CD4-positive, alpha-beta T cell treated with Interleukin-6 at 100 ng/mL for 8 hours (primary cell): ENCODE measurements at places on chromosomes 3 and 15.

- no peak for DNase-seq
Observed at GRCh38 chr15:55132672-55133071, 64.1 kb downstream of the RSL24D1 start.

- DNase-seq: no peak
Observed at GRCh38 chr3:115518100-115518852, 105.0 kb upstream of the GAP43 start.

DNA sequence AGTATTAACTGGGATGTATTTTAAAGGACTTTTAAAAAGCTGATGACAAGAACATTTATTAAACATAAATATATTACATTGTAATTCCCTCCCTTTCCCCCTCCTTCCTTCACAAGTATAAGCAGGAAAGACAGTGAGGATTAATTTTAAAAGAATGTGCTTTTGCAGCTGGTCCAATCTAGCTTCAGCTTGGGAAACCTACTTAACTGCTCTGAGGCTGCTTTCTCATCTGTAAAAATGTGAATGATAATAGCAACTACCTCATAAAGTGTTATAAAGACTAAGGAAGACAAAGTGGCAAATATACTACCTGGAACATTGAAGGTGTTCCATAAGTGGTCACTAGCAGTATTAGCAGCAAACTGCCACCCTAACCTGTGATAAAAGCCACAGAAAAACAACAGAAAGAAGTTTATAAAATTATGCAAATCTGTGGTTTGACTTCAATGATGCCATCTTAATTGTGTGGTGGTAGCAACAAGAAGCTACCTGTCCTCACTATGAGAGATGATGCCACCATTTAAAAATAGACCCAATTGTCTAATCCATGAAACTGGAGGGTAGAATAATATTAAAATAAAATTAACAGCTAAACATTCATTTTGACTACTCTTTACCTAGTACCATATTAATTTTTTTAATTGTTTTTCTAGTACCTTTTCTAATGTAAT lies 20.0 kb downstream of the DHX36 start:
- no peak for DNase-seq

GRCh38 chr15:58583171-58583908 lies 151.5 kb downstream of the LIPC start:
- no peak for DNase-seq

DNA sequence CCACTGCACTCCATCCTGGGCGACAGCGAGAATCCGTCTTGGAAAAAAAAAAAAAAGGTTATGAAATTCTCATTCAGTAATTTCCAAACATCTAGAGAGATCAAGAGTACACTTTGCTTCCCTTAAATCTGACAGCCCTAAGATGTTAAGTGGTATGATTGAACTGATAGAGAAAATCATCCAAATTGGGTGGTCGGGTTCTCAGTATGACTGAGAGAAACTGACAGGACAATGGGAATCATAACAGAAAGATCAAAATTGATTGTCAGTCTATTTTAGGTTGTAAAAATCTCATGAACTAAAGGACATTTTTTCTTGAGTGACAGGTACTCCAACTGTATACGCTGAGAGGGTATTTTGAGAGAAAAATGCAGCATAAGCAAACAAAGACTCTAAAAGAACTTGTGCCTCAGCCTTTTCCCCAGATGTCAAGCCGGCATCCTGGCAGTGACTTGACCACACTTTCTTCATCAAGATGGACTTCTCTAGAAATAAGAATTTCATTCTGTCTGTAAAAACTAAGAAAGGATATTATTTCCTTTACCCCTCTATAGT lies 65.8 kb downstream of the MYO5A start:
- no peak for DNase-seq

DNA sequence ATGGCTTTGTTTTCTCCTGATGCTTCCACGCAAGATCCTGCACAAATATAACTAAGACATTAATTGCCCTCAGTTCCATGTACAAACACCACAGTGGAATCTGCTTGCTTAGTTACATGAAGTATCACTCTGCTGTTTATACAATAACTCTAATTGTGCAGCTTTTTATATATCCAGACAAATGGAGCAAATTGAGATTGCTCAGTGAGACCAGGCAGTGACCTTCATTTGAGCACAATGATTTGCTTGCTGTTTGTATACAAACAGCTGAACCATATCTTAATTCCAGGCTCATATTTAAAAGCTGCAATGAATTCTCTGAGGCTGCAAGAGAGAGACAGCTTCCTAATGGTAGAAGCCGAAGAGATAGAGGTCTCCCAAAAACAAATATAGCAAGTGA lies 243.7 kb downstream of the CADPS start:
- no peak for DNase-seq
